ENCODE measurements at places on chromosomes 12 and 14.

DNA sequence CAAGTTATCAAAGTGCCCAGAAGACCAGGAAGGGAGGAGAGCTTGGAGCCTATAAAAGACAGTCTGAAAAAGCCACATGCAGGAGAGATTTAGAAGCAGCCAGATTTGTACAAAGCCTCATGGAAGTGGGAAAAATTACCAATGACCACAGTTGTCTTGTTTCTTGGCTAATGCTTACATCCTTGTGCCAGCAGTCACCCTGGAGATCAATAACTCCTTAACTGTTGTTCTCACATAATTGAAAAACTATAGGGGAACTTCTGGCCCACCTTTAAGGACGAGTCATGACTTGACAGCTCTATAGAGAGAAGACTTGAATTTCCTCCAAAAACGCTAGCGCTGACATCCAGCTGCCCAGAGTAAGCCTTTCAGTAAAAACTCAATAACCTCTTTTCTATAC, 313.1 kb downstream of the GALC start:
- DNase-seq, result no peak

DNA sequence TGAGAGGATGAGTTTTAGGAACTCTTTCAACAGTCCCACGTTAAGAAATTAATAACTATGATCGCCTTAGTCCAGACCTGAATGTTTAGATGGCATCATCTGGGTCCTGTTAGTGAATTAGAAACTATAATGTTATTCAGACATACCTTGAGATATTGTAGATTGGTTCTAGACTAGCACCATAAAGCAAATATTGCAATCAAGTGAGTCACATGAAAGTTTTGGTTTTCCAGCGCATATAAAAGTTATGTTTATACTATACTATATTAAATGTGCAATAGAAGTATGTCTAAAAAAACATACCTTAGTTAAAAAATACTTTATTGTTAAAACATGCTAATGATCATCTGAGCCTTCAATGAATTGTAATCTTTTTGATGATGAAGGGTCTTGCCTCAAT, 106.6 kb upstream of the ATP2B1 start:
- no peak for DNase-seq

DNA sequence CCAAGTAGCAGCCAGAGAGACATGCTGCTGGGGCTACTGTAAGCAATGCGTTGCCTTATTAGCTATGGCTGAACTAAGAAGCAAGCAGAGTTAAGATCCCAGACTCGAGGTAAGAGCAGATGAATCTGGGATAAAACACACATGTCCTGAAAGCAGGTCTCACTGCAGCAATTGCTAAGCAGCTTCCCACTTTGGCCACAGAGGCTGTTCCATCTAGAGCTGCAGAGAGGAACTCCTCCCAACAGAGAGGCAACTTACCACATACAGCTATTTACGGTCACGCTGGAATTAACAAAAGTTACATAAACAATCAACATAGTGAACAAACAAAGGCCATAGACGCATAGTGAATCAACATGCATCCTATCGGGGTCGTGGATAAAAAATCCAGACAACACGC, 90.2 kb downstream of the KSR2 start:
- no peak for DNase-seq

DNA sequence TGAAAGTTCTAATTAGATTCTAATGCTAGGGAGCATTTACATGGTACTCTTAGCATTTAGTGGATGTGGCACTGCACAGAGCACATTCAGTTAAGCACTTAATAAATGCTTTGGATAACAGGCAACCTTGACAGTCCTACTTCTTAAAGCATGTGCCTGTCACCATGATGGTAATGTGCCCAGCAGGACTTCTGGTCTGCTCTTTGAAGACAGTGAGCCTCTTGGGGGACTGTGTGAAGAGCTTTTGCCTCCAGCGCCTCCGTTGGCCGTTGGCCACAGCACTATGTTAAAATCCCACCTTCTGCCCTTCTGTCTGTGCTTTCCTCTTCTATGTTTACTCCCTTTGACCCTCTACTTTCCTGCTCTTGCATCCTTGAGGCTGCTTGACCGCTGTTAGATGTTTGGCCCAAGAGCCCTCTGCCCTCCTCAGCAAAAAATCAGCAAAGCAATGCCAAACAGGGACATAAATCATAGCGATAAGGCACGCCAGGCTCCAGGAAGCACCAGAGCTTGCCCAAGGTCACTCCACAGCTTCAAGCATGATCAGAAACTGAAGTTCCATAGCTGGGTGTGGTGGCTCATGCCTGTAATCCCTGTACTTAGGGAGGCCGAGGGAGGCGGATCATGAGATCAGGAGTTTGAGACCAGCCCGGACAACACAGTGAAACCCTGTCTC, 8.3 kb downstream of the CDKL1 start:
- DNase-seq, result no peak

DNA sequence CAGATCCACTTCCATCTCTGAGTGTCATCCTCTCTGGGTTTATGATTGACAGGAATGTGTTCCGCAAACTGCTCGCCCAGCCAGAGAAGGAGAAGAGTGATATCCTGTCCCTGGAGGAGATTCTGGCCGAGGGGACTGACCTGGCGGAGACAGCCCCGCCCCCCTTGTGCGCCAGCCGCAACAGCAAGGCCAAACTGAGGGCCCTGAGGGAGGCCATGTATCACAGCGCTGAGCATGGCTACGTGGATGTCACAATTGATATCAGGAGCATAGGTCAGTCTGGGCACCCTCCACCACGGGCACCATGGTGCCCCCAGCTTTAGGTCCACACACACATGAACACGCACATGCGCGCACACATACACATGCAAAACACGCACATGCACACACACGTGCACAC, 67.5 kb upstream of the PWP1 start:
- DNase-seq, result no peak

GRCh38 chr14:73477618-73478266, 13.0 kb upstream of the RIOX1 start:
- peak; percentile 84 for DNase-seq

GRCh38 chr12:79252358-79253075, 387.9 kb downstream of the SYT1 start:
- DNase-seq, result no peak

- no peak for DNase-seq
Observed at GRCh38 chr14:101492716-101493115, 68.6 kb upstream of the DIO3 start.

- DNase-seq, result no peak
Observed at GRCh38 chr12:58007875-58008274, 66.5 kb downstream of the ATP23 start.

GRCh38 chr14:94548999-94549985, 11.9 kb upstream of the SERPINA4 start:
- DNase-seq, result peak; percentile 69

DNA sequence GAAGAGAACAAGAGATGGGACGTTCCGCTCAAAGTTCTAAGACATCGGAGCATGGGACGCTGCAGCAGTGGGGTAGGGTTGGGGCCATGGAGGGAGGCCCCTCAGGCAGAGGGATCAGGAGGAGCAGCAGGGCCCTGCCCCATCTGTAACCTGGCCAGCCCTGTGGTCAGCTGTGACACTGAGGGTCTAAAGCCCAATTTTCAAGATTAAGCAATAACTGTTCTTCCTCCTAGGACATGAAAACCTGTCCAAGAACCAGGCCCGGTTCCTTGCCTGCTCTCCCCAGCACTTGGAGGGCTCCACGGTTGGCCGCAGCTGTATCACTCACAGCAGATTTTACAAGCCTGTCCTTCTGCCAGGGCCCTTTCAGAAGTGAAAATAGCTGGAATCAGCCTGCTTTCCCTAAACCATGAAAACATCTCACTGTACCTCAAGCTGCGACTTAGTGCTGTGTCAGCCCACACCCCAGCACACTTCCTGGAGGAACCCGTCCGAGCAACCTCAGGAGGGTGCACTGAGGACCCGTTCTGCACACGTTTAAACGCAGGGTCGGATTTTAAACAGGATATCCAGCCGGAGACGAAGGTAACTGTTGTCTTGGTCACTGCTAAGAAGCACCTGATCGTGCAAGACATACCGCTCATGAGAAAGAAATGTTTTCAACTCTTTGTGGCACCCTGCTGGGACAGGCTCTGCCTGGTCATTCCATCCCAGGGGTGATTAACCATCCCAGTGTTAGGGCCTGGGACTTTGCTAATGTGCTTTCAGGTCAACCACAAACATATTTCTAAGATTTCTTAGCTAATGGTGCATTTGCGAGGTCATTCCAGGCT, 201.9 kb upstream of the DIO3 start:
- peak; percentile 12 for DNase-seq

GRCh38 chr12:57111031-57111734, at the start of gene STAT6:
Gene STAT6, minus strand, starts transcription at chr12:57111362. Its CDS starts 3,084 bp downstream, at chr12:57108278.
- DNase-seq, result peak; percentile 95

DNA sequence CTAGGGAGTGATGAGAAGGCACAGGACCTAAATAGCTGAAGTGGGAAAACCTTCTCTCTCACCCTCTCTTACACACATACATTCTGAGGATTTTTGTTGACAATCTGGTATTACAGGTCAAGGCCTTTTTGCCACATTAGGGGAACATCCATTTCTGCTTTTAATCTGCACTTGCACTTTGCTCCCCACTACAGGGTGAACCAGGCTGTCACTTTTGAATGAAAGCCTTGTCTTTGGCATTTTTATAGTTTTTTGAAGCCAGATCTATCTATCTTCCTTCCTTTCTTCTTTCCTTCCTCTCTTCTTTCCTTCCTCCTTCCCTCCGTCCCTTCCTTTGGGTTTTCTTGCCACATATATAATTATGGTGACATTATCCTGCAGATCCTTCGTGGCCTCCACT, 165.9 kb upstream of the OTX2 start:
- DNase-seq, result no peak

GRCh38 chr12:104695453-104696148, 238.9 kb downstream of the CHST11 start:
- DNase-seq, result peak; percentile 96

DNA sequence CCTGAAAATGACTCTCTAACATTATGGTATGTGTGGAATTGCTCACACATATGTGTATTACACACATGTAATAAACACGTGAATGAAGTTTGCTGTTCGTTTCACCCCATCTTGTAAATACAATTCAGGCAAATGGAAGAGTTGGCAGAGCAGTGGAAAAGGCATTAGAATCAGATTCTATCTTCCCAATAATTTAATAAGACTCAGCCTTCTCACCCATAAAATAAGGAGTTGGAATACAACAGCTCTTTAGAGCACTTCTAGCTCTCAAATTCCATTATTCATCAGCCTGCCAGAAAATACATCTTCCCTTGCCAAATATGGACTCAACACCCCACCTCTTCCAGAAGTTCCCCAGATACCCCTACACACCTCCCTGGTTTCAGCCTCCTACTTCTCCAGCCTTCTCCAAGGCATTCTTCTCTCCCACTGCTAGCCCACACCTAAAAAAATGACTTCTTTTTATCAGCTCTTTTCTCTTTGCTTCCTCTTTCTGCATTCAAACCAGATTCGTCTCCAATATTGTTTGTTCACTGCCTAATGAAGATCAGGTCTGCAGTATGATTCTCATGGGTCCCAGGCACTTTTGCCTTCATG, 66.2 kb upstream of the DYRK2 start:
- DNase-seq, result no peak

GRCh38 chr12:52836042-52836466, 1.9 kb upstream of the KRT79 start:
- peak; percentile 57 for DNase-seq

DNA sequence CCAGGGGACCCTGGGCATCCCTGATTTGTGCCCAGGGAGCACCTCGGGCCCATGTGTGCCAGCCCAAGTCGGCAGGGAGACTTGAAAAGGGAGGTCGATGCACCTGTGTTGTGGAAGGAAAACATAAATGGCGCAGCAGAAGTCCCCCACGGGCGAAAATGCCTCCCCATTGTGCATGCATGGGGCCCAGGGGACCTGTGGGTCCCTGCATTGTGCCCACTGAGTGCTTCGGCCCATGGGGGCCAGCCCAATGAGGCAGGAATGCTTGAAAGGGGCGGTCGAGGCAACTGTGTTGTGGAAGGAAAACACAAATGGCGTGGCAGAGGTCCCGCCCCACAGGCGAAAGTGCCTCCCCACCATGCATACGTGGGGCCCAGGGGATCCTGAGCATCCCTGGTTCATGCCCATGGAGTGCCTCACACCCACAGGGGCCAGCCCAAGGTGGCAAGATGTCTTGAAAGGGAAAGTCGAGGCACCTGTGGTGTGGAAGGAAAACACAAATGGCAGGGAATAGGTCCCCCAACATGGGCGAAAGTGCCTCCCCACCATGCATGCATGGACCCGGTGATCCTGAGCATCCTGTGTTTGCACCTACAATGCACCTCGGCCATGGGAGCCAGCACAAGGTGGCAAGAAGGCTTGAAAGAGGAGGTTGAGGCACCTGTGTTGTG, 368.0 kb downstream of the ALG10 start:
- DNase-seq, result no peak

- no peak for DNase-seq
Observed at GRCh38 chr14:68541178-68541896, 251.5 kb downstream of the ZFP36L1 start.

DNA sequence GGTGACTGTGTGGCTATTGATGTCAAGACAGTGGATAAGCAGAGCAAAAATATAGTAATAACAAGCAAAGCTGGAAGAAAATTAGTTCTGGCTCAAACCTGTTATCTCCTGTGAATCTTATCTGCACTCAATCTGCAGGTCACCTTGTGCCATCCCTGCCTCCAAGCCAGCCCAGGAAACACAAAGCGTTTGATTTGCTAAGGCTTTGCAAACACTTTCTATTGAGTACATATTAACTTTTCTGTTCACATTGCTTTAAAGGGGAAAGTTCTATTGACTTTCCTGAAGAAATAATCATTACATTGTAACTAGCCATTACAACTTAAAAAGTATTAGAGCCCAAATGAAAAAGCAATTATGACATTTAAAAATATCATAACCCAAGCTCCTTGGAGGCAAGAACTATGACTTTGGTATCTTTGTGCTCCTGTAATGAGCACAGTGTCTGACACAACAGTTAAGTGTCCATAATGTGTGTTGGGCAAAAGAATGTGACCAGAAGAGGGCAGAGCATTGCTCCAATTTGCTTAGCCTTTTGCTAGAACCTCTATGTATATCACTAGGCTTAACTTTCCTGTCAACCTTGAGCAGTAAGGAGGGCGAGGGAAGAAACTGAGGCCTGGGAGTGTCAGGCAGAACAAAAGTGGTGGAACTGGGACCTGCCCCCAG, 24.7 kb downstream of the SERPINA3 start:
- DNase-seq, result peak; percentile 45

DNA sequence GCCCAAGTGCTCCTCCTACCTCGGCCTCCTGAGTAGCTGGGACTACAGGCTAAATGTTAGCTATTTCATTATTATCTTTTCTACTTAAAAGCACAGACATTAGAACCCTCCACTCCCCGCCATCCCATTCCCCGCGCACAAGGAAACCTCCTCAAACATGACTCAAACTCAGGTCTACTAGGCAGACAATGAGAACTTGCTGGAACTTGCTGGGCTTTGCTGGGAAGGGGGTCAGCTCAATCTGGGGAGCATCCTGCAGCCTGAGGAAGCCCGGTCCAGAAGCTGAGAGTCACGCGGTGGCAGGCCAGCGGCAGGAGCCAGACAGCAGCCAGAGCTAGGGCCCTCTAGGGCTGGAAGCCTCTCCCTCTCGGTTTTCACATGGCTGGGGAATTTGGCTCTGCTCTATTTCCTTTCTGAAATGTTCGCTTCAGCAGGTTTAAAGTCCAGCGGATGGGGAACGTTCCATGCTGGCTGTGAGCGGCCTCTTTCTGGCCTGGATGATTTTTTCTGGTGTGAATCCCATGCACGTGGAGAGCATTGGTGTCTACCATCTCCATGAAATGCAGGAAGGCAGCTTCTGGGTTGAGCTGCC, 68.5 kb downstream of the SLC6A12 start:
- no peak for DNase-seq
